ENCODE measurements at places on chromosomes 1 and 21. TPM values are rescaled to one million over a fixed set of nuclear protein-coding genes. Genes with fewer than 3 reads are reported as not detected.

APCS gene
- not detected for total RNA-seq

DDR2 gene
- total RNA-seq: 20.8 TPM

LCK gene
- total RNA-seq: 45.9 TPM

GPR89B gene
- 26.5 TPM for total RNA-seq

- no peaks in the 10 kb centered on the region for H3K4me1 ChIP-seq
- no peak overlapping the region for H3K4me3 ChIP-seq
- no peaks in the 10 kb centered on the region for H3K27me3 ChIP-seq
- H3K27ac ChIP-seq: no peak overlapping the region
Measured at GRCh38 chr1:230807561-230808280, 60.5 kb downstream of the CAPN9 start.

DNA sequence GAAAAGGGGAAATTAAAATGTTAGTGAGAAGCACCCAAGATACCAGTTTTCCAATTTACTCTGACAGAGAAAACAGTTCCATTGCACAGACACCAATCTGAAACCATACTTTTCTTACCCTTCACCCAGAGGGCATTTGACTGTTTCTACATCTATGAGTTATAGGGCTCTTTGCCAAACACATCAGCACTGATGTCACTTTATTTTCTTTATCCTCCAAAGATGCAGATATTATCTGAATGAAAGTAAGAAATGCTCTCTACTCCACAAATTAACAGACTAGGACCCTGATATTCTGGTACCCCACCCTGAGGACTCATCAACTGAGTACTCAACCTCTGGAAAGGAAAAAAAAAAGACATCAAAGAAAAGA lies 24.2 kb upstream of the PEX19 start:
- H3K4me1 ChIP-seq: no peaks in the 10 kb centered on the region
- H3K27me3 ChIP-seq: no peaks in the 10 kb centered on the region
- DNase-seq: no peak
- H3K4me3 ChIP-seq: no peak overlapping the region
- H3K36me3 ChIP-seq: peaks cover 100% of the 10 kb centered on the region

Data from spleen (tissue), 13 donors.